Right lung (tissue), 10 donors: ENCODE measurements at places on chromosomes 11 and 22. TPM values are rescaled to one million over a fixed set of nuclear protein-coding genes. Genes with fewer than 3 reads are reported as not detected.
A peak's percentile ranks its signal among the peaks of the same experiment; 100 is the strongest.

GRCh38 chr11:120522736-120523135, 11.2 kb downstream of the GRIK4 start:
- no peak for DNase-seq

DNA sequence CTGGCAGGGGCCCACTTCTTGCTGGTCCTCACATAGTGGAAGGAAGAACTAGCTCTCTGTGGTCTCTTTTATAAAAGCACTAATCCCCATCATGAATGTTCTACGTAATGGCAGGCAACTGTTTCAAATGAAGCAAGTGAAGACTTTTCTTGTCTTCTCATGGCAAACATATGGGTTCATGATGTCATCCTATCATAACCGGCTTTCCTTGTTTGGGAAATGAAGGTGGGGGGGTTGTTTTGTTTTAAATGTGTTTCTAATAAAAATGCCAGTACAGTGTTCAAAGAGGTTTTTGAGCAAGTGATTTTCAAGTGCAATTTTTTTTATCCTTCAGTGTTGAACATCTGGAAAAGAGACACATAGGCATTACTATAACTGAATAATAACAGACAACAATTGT, 33.4 kb downstream of the REXO2 start:
- no peak for DNase-seq

GRCh38 chr11:71465054-71465453, 12.1 kb downstream of the NADSYN1 start:
- DNase-seq, result no peak

DNA sequence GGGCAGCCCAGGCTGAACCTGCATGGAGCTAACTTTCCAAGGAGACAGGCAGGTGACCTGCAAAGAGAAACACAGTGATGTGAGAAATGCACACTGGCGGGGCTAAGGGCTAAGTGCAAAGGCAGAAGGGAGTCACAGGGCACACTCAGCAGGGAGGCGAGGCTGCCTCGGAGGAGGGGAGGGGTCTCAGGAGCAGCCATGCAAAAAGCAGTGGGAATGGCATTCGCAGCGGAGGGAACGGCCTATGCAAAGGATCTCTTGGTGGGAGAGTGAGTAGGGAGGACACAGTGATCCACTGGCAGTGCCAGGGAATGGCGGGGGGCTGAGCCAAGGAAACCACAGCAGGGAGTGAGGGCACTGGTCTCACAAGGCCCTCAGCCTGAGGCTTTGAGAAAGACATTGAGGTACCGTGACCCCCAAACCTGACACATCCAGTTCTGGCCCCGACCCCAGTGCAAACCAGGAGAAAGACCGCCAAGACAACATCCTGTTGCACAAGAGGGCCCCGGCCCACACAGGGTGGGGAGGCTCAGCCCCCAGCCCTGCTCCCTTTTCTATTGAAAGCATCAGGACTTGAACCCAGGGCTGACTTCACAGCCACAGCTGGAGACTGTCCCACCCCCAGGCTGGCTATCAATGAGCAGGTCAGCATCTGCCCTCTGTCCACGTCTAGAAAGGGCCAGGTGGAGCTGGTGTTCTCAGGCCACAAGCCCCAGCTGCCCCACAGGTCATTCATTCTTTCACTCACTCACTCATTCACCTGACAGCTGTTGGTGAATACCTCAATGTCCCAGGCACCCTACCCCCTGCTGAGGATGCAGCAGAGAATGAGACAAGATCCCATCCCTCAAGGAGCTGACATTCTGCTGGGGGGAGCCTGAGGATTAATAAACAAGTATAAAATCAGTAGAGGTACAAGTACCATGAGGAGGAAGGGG, 50.7 kb downstream of the IGLL1 start:
- DNase-seq, result no peak

DNA sequence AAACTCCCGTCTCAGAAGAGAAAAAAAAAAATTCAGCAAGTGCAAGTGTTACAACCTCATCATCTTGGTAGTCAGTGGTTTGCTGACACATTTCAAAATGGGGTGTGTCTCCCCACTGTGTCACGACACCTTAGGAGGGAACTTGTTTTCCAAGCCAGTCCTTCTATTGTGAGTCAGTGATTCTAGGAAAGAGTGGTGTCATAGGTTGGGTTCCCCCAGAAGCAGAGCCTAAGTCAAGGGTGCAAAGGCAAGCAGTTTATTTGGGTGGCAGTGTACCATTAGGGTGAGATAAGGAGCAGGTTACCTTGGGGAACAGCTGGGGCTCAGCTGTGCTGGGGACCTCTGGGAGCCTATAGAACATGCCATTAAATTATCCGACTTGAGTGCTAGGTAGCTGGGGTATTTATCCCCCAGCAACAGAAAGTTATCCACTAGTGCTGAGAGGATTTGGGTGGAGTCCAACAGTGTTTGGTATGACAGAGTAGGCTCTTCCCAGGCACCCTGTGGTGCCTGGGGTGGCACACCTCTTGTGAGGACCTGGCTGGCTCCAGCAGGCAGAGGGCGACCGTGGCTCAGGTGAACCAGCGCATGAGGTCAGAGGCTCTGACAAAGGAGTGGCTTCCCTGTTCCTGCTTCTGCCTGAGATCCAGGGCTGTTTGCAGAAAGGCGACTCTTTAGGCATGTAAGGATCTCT, 41.7 kb downstream of the KIAA1671 start:
- no peak for DNase-seq

DNA sequence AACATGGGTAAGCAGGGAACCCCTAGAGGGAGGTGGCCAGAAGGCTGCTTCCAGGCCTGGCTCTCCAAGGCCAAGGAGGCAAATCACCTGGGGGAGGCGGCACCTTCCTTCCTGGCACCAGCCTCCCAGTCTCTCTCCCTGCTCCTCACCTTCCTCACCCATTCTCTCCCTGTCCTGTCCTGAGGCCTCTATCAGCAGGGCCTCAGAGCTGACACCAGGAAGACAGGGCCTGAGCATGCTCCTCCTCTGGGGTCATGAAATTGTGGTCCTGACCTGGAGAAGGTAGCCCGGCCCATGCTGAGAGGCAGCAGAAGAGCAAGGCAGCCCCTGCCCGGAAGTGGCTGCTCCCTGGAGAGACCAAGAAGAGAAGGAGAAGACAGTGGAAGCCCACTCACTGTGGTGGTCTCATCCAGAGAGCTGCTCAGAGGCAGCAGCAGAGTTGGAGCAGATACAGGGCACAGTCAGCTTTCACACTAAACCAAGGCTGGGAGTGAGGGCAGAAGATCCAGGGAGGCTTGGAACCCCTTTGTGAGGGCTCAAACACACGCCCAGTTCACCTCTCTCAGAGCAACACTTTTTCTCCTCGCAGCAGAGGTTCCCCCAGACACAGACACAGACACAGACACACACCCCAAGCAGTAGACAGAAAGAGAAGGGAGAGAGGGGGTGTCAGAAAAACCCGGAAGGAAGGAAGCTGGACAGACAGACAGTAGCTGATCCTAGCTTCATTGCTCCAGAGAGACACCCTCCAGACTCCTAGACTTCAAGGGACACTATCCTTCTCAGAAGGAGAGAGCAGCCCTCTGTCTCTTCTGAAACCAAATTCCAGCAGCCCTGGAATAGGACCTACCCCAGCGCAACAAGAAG, 1.8 kb downstream of the BCL9L start:
- DNase-seq, result no peak

- no peak for DNase-seq
Observed at GRCh38 chr11:22930816-22931594, 70.7 kb upstream of the CCDC179 start.

GRCh38 chr11:86800076-86800959, at the start of gene PRSS23:
TSS of gene PRSS23 (plus strand) at chr11:86800542. CDS start at chr11:86807644, 7,102 bp downstream.
- DNase-seq, result peak; percentile 58

GRCh38 chr22:30474121-30474520, 2.3 kb upstream of the SEC14L3 start:
- DNase-seq, result no peak

DNA sequence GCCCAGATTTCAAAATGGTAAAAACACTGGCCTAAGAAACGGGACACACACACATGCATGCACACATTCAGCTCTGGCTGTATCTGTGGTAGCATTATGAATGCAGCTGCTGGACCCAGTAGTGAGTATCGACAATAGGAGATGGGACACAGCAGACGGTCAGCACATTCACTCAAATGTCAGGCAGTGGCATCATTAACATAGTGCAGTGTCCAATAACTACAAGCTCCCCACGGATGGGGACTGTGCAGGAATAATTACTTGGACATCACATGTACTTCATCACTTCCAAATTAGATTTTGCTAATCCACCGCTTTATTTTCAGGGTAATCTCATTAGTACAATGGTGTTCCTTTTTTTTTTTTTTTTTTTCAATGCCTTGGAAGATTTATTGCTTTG, 109.5 kb downstream of the FANCF start:
- DNase-seq, result no peak

- DNase-seq, result no peak
Observed at GRCh38 chr11:23288003-23288783, 427.9 kb upstream of the CCDC179 start.

- no peak for DNase-seq
Observed at GRCh38 chr11:116118138-116118470, 613.9 kb upstream of the CADM1 start.

GRCh38 chr11:38839071-38839470, 2241.0 kb upstream of the RAG2 start:
- DNase-seq, result no peak

DNA sequence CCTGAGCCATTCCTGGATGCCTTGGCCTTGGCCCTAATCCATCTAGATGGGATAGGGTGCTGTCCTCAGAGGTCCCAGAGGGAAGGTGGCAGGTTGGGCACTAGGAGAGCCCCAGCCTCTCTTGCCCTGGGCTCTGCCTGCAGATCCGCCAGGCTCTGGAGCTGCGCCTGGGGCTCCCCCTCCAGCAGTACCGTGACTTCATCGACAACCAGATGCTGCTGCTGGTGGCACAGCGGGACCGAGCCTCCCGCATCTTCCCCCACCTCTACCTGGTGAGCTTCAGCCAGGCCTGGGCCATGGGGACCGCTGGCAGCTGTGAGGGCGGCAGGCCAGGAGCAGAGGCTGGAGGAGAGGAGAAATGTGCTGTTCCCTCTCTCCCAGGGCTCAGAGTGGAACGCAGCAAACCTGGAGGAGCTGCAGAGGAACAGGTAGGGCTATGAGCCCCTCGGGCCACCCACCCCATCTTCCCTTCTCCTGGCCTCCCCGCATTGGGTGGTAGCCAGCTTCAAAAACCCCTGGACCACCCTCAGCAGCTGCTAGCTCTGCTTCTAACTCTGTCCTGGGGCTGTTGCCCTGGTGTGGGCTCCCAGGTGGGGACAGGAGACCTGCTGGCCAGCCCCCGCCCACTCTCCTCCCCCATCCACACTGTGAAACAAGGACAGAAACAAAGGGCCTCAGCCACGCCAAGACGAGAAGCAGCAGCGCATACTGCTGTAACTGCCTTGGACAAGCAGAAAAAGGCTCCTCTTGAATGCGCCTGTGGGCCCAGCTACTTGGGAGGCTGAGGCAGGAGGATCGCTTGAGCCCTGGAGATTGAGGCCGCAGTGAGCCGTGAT, 4.9 kb downstream of the SSH3 start:
- no peak for DNase-seq

DNA sequence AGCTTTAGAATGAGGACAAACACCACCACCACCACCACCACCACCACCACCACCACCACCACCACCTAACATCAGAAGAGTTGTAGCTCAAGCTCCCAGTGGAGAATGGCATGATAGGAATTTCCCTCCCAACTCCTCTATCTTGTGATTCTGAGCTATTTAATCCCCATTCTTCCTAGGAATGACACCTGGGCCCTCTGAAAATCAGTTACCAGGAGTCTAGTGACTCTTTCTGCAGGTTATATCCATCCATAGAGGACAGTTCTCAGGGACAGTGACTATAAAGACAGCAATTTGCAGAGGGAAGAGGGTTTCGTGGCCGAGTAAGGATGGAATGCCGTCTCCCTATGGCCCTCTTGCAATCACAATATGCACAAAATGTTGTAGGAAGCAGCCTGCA, 27.8 kb downstream of the MYH9 start:
- no peak for DNase-seq

DNA sequence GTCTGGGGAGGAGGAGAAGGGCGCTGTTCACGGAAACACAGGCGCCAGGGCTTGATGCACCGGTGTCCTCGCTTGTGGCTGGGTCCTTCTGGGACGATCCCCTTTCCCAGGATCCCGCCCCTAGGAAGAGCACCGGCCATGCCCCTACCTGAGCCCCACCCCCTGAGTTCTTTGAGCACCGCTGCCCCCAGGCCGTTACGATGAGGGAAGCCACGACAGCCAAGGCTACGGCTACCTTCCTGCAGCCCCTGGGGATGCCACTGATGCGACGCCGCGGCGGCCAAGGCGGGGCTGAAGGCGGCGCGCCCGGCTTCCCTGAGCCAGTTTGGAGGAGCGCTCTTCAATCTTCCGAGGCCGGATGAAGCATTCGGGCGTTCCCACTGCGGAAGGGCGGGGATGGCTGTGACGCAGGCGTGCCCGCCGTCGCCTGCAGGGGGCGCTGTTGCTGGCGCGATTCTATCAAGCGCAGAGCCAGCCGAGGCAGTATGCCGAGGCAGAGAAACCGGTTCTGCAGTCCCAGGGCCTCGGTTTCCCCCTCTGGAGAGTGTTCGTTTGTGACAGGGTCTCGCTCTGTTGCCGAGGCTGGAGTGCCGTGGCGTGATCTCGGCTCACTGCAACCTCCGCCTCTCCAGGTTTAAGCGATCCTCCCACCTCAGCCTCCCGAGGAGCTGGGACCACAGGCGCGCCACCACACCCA, 9.7 kb upstream of the NEFH start:
- DNase-seq, result peak; percentile 40

Gene SMTNL1
- 0.48 TPM for polyA plus RNA-seq

Gene SRPRA
- polyA plus RNA-seq, result 67.3 TPM

Gene OR52B6
- 0.11 TPM for polyA plus RNA-seq

Gene PNPLA5
- 0.05 TPM for polyA plus RNA-seq

Gene KREMEN1
- 30.9 TPM for polyA plus RNA-seq

Gene KDM4D
- 2.2 TPM for polyA plus RNA-seq

Gene IGHMBP2
- 18.0 TPM for polyA plus RNA-seq

Gene RAC2
- polyA plus RNA-seq, result 7.0 TPM

Gene MYBPC3
- polyA plus RNA-seq, result not detected
